ENCODE measurements at places on chromosomes 3 and 15.

DNA sequence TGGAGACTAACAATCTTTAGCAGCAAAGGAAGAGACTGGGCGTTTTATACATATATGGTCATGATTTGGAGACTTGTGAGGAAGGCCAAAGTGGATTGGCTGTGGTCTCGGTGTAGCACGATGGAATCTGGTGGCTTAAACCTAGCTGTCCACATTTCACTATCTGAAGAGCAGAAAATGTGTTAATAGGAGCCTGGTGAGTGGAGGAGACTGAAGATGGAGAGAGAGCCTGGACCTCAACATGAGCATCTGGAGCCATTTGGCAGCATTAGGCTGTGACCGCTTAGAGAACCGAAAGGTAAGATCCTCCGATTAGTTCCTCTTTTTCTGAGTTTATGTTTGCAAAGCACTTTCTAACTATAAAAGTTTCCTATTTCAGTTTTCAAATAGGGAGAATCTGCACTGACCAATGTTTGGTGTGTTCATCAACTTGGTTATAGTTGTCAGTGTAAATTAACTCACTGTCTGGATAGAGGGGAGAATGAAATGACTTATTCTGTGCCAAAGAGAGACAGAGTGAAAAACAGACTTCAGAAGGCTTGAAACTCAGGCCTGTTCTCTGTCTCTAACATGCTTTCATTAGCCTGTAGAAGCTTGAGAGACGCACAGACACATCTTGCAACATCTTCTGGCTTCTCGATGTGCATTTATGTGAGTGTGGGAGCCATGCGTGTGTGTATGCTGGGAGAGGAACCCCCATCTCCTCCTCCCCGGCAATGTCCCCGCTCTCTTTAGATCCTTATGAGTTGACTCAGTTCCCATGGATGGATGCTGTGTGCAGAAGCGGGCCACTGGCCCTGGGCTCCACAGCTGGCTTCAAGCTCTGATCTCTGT is 244.7 kb upstream of the TBL1XR1 start:
- DNase-seq = no peak

DNA sequence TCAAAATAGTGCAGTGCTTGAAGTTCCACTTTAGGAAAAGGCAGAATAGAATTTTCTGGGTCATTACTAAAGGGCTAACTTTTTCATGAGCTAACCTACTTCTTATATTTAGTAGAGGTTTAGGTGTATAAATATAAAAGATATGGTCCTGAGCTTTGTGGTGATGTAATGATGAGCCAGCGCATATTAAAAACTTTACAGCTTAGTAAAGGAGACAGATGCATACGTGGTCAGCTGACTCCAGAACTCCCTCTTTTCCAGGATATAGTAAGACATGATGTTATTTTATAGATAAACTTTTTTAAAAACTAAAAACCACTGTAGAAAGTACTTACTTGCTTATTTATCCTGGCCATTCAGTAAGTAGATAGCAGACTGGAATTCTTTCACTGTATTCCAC is 895.0 kb downstream of the CADM2 start:
- no peak for DNase-seq

GRCh38 chr3:40980467-40980866 is 218.8 kb upstream of the CTNNB1 start:
- DNase-seq = no peak

GRCh38 chr3:170012683-170013400 is 25.0 kb upstream of the GPR160 start:
- no peak for DNase-seq

- no peak for DNase-seq
Measured at GRCh38 chr3:312160-312733, 115.7 kb downstream of the CHL1 start.

GRCh38 chr15:57411945-57412768 is 35.9 kb downstream of the CGNL1 start:
- no peak for DNase-seq

- no peak for DNase-seq
Measured at GRCh38 chr15:98124581-98124980, 164.1 kb downstream of the ARRDC4 start.

DNA sequence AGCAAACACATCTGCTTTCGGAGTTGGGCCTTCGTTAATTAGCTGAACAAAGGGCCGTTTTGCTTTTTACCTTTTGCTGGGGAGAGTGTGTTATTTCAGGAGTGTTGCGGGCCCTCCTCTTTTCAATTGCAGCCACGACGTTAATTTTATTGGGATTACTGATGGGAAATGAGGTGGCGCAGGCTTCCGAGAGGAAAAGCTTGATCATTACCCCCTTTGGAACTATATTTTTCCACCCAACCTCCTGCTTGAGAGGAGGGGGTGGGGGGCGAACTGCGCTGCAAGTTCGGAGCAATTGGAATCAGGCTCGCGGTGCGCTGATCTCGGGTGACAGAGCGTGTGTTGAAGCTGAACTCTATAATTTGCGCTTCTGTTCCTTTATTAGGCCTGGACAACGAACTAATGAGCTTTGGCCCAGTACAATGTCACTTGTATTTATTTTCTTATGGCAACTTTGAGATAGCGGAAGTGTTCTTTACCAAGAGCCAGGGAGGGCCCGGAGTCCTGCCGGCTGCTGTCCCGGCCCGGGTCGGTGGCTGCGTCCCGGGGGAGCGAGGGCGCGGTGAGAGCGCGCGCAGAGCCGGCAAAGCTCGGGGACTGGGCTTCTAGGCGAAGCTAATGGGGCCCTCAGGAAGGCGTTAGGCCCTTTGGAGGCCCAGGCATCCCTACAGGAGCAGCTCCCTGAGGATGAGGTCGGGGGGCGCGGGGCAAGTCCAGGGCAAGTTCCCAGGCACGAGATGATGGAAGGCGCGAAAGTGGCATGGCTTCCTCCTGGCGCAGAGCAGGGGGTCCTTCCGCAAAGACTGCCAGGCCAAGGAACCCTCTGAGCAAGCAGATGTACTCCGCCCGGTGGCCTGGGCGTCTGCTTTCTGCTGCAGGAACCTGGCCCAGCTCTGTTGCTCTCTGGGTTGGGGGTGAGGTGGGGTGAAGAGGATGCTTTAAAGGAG is 12.9 kb downstream of the NR2F2 start:
- DNase-seq = no peak

DNA sequence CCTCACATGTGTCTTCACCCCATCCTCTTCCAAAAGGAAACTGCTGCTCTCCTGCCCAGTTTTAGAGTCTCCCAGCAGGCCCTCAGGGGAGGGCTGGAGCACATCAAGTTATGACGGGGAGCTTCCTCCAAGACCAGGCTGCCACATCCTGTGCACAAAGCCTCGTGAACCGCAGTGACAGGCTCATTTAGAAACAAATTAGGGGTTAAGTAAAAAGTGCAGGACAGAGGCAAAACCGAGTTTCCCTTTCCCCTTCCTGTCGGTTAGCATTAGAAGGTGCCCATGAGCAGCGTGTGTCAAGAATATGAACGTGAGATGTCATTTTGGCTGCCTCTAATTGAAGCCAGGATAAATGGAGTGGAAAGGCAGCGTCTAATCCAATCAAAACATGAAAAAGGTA is 199.7 kb downstream of the ARRDC4 start:
- peak; percentile 4 for DNase-seq

DNA sequence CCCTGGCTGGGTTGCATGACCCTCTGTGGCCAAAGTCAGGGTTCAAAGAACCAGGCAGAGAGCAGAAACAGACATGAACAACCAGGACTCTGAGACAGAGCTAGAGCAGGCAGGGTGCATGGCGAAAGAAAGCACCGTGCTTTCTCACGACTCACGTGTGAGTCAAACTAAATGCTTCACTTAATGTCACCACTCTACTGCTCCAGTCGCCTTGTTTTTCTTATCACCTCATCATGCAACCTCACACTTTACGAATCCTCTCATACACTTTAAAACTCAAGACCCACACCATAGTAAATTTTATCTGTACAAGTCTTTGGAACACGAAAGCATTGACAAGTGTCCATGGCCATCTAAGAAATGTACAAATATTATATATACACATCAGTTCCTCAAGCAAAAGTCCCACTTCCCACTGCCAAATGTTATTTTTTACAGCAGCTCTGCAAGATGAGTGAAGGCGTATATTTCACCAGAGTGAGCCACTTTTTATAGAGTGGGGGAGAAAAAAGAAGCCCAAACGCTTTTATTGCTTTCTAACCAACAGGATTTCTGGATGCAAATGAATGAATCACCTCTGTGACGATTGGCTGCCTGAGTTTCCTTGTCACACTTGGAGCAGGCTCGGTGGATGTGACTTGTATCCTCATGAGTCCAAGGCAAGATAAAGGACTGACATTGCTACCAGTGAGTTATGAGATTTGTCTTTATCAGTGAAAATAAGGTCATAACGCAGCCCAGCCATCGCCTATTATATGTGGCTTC is 16.0 kb upstream of the MEGF11 start:
- DNase-seq = no peak

DNA sequence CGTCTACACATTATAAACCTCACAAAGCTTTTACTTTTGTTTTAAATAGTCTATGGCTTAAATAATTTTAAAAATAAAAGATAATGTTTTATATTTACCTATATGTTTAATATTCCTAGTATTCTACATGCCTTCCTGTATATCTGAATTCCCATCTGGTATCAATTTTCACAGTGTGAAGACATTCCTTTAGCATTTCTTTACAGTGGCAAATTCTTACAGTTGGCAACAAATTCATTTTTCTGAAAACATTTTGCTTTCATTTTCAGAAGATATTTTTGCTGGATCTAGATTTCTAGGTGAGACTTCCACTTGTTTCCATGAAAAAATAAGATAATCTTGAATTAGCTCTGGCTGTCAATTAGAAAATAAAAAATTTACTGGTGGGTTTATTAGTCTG is 471.4 kb upstream of the NAALADL2 start:
- DNase-seq = no peak

GRCh38 chr15:77033417-77033728 is 37.5 kb downstream of the TSPAN3 start:
- no peak for DNase-seq

DNA sequence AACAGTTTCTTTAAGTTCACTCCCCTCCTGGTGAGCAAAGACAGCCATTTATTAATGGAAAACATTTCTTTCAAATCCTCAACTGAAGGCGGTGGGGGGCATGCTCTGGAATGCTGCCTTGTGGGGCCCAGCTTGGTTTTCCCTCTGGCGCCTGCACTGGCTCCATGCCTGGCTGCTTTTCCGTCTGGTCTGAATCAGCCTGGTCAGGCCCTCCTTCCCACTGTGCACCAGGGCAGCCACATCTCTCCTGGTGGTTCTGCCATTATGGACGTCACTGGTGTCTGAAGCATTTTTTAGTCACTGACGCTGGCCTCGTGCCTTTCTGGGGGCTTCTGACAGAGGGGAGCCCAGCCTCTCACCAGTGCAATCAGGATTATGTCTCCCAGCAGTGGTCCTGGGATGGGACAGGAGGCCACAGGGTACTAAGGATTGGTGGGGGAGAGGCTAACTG is 57.6 kb upstream of the APEH start:
- no peak for DNase-seq

GRCh38 chr15:75153087-75153486 is 48.6 kb upstream of the C15orf39 start:
- DNase-seq = no peak

- no peak for DNase-seq
Measured at GRCh38 chr3:141326123-141326522, 42.2 kb upstream of the ZBTB38 start.

- DNase-seq = no peak
Measured at GRCh38 chr3:186264608-186265400, 97.2 kb downstream of the DGKG start.

DNA sequence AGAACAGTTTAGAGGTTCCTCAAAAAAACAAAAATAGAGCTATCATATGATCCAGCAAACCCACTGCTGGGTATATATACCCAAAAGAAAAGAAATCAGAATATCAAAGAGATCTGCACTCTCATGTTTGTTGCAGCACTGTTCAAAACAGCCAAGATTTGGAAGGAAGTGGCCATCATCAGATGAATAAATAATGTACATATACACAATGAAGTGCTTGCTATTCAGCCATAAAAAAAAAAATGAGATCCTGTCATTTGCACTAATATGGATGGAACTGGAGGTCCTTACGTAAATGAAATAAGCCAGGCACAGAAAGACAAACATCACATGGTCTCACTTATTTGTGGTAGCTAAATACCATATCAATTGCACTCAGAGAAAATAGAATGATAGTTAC is 58.4 kb downstream of the SCAPER start:
- DNase-seq = no peak

GRCh38 chr15:93040288-93041158 is 48.5 kb downstream of the RGMA start:
- no peak for DNase-seq

GRCh38 chr15:25863111-25863967 is at the start of gene ATP10A:
Gene ATP10A, minus strand, starts transcription at chr15:25863327. Its CDS starts 231 bp downstream, at chr15:25863096.
- no peak for DNase-seq

- DNase-seq = no peak
Measured at GRCh38 chr3:32077260-32078084, 28.9 kb upstream of the GPD1L start.

DNA sequence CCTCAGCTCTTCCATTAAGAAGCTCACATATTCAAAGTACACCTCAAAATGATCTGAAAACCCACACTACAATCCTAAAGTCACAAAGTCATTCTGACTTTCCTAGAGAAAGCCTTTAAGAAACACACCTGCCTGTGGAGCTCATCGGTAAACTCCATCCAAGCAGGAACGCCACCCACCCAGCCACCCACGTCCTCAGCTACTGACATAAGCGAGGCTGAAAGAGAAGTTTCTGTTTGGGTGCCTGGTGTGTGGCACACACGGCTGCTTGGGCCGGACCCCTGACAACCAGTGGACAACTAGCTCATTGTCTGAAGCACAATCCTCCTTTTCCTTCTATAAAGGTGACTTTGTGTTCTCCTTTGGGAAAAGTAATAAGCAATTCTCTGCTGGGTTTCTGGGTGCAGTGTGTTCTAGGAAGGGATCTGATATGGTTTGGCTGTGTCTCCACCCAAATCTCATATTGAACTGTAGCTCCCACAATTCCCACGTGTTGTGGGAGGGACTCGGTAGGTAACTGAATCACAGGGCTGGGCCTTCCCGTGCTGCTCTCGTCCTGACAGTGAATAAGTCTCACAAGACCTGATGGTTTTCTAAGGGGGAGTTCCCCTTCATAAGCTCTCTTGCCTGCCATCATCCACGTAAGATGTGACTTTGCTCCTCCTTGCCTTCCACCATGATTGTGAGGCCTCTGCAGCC is 26.1 kb downstream of the FAM174B start:
- DNase-seq = no peak

DNA sequence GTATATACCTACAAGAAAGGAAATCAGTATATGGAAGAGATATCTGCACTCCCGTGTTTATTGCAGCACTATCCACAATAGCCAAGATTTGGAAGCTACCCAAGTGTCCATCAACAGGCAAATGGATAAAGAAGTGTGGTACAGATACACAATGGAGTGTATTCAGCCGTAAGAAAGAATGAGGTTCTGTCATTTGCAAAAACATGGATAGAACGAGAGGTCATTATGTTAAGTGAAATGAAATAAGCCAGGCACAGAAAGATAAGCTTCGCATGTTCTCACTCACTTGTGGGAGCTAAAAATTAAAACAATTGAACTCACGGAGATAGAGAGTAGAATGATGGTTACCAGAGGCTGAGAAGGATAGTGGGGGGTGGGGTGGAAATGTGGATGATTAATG is 53.1 kb downstream of the FAM81A start:
- no peak for DNase-seq

- no peak for DNase-seq
Measured at GRCh38 chr3:89908711-89909213, 801.3 kb downstream of the EPHA3 start.
